GM18507 (cell line): ENCODE measurements at places on chromosomes 2 and 18.

DNA sequence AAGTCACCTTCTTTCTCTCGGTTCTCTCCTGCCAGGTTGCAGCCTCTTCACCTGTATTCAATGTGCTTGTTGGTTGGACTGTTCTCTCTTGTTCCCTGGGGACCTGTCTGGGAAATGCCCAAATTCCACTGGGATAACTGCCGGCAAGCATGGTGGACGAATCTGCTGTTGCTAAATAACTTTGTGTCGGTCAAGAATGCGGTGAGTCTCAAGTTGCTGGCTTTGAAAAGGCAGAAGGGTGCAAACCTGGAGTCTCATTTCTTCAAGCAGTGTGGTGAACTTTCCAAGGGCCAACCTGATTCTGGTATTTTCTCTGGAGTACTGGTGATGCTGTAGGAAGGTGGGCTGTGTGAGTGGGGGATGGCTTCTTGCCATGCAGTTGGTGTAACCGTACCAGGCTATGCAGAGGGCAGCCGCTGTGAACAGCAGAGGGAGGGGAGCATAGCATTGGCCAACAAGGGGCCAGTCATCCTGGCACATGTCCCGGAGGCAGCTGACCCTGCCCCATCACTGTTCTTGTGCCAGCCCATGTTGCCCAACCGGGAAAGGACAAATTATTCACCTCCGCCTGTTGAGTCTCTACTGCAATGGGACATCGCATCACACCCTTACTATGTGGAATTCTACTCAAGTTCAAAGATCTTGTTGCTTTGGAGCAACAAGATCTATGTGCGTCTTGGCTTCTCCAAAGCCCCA, 88.1 kb upstream of the SEC11C start:
- no peak for DNase-seq

DNA sequence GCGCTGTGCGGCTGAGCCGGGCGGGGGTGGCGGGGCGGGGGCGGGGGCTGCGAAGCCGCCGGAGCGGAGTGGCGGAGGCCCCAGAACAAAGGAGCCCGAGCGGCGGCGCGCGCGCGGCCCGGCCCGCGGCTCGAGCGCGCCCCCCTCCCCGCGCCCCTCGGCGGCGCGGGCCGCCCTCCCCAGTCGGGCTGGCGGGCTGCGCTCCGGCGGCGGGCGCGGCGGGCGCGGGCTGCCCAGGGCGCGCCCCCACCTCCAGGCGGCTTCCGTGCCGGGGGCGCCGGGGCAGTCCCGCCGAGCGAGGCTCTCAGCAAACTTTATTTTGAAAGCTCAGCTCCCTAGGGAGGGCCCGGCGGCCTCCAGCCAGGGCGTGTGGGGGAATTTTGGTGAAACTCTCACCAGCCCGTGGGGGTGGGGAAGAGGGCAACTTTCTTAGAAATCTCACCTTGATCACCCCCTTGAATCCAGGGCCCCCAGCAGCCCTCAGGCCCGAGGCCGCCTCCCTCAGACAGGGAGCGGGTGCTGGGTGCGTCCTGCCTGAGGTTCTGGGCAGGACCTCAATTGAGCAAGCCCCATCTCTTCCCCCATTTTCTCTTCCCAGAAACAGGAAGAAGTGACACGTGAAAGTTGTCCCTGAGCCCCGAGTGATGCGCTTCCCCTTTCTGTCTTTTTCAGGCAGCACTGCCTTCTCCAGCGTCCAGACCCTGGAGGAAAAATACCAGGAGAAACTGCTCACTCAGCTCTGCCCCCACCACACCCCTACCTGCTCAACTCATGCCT, 786 bp downstream of the TET3 start:
- peak; percentile 54 for DNase-seq

GRCh38 chr2:19549821-19550220, 191.4 kb upstream of the OSR1 start:
- DNase-seq = no peak

DNA sequence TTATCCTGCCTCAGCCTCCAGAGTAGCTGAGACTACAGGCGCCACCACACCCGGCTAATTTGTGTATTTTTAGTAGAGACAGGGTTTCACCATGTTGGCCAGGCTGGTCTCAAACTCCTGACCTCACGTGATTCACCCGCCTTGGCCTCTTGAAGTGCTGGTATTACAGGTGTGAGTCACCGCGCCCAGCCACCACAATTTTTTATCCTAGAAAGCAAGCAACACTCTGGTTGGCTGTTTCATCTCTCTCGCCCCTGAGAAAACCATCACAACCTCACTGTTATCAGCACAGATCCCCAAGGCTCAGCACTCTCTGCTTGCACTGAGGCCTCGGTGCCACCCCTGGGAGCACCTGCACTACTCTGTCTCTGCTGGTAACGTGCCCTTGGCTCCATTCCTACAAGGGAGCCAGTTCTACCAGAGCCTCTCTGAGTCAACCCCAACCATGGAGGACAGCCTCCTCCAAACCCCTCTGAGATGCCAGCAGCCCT, 134.8 kb upstream of the AGAP1 start:
- no peak for DNase-seq

DNA sequence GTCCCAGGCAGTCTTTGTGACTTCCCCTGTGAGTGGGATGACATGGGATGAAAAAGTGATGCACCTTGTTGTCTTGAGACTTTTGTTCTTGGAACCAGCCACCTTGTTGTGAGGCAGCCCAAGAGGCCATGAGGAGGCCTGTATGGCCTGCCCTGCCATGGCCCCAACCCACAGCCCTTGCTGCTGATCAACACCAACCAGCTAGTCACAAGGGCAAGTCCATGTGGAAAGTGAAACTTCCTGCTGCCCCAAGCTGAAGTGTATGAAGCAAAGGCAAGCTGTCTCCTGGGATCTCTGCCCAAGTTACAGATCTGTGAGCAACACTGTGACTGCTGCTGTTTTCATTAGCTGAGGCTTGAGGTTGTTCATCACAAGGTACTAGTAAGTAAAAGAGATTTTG, 21.6 kb downstream of the TMEM18 start:
- no peak for DNase-seq

DNA sequence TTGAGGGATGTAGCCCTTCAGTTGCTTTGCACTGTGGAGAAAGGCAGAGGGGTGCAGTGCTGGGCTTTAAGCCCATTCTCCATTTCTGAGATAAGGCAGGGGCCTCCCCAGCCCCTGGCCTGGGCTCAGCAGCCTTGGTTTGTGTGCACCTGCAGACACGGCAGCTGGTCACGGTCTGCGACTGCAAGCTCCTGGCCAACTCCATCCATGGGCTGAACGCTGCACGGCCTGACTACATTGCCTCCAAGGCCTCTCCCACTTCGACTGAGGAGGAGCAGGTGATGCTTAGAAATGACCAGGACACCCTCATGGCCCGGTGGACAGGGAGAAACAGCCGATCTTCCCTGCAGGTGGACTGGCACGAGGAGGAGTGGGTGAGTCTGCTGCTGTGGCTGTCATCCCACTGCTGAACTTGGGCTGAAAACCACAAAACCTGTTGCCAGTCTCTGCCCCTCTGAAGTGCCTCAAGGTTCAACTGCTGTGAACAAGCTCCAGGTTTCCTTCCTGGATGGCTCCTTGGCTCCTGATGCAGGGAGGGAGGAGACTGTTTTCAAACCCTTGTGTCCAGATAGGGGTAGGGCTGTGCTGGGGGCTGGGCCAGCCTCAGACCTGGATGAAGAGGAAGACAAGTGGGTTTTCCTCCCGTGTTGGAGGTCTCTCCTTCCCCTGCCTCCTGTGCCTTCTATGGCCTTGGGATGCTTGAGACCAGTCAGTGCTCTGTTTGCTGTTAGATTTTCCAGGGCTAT, 54.0 kb downstream of the COA5 start:
- DNase-seq = no peak

DNA sequence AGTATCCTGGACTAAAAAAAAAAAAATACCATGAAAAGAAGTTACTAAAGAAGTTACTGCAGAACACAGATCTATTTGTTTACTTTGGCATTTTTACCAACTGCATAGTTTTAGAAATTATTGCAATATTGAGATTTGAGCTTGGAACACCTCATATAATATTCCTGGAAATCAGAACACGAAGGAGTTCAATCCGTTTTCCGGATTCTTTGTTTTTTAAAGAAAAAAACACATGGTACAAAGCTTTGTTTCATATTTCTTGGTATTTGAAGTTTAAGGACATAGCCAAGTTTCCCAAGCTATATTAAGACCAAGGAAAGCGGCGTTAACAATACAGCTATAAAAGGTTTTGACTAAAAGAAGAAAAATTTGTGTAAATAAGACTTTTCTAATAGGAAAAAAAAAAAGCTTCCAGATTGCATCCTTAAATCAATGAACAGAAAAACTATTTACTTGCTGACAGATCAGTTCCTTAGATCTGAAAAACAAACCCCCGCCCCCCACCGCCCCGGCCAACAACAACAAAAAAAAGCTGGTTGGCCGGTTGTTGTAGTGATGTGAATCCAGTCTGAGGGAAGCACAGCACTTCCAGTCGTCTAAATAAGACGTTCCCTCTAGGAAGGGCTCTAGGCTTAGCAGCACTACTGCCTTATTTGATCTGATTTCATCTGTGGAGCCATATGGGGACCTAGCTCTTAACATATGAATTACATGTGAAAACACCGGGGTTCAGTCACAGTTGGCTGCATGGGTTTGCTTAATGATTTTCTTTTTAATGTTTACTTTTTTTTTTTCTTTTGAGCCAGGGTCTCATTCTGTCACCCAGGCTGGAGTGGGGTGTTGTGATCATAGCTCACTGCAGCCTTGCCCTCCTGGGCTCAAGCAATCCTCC, 2.5 kb upstream of the RHOB start:
- no peak for DNase-seq

DNA sequence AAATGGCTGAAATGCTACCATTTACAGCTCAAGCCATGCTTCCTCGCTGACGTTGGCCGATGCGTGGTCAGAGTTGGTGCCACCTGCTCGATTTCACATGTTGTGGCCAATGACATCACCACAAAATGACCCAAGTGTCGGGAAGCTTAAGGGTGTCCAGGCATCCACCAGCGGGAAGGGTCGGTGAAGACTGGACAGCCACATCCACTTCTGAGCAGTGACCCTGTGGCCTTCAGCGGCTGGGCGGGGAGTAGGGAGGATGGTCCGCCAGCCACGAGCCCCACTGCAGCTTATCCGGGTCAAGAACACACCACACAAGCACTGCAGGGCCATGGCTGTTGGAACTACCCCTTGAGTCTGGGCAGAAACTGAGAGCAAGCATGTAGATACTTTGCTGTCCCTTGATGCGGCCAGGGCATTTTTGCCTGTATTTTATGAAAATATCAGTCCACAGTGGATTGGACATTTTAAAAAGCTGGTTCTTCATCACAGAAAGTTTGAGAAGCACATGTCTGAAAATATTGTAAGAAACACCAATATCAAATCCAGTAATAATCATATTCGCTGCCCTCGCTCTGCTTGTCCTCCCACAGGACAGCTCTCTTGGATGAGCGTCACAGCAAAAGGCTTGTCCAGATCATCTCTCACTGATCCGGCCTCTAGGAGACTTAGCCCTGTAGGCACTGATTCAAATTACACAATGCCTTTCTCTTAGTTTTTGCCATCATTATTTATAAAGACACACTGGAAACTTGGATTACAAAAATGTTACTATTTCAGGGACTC, 174.0 kb downstream of the TWIST2 start:
- no peak for DNase-seq

DNA sequence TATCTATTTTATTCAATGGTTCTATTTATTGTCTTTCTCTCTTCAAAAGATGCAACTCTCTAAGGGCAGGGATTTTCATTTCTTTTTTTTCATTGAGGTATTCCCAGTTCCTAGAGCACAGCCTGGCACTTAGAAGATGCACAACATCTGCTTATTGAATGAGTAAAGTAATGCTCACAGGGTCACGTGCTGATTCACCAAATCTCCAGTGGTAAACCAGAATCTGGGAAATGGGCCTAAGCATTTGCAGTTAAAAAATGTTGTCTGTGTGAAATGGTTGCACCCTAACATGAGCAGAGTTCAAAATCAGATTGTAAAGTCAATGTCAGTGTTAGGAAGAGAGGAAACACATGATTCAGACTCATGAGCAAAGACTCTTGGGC, 15.8 kb downstream of the SLC8A1 start:
- DNase-seq = no peak

DNA sequence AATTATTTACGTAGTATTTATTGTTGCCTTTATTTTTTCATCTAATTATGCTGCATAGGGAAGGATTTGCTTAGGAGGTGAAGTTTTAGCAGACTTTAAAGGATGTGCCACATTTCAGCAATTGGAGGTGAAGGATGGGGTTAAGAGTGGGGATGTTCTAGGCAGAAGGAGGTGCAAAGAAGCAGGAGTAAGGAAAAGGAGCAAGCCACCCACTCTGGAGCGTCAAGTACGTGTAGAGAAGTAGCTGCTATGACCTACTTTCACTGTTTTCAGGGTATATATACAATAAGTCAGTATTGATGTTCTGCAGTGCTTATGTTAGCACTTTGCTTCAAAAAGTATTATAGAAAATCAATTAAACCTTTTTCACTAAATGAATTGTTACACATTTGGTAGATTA, 34.4 kb downstream of the ITGAV start:
- no peak for DNase-seq

GRCh38 chr2:168316073-168316440, 68.7 kb upstream of the STK39 start:
- no peak for DNase-seq

GRCh38 chr2:72533765-72534164, 292.1 kb downstream of the EXOC6B start:
- DNase-seq = no peak

GRCh38 chr2:118449401-118449800, 361.1 kb downstream of the INSIG2 start:
- no peak for DNase-seq

DNA sequence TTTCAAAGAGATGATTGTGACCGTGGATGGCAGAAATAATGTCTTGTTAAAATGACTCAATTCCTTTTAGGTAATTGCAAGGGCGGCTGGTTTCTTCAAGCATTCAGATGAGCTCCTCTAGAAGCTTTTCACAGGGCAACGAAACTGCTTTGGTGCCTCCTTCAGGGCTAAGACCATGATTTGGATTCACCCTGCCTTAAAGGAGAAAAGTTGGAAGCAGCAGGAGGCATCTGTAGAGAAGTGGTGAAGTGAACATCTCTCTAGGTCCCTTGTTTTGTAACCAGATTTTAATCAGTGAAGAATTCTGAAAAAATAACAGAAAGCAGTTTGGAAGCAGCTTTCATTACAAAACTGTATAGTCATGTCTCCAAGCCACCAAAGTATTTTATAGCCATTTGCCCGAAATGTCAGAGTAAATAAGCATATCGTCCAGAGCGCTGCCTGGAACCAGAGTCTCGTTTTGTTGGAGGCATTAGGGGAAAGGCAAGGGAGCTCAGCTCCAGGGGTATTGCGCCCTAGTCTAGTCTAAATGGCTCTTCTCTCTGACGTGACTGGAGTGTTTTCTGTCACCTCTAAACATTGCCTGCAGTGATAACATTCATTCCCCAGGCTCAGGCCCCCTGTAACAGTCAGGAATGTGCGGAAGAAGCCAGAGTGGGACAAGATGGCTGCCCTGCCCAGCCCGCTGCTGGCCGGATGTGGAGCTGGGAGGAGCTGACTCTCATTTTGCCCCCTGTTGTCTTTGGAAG, 57.8 kb upstream of the ITGB6 start:
- no peak for DNase-seq

GRCh38 chr18:36608107-36608506, 220.7 kb downstream of the TPGS2 start:
- DNase-seq = no peak
